ENCODE measurements at places on chromosomes 2 and 18. TPM values are rescaled to one million over a fixed set of nuclear protein-coding genes. Genes with fewer than 3 reads are reported as not detected.

Gene RESP18
- not detected for total RNA-seq

Gene COX5B
- 536 TPM for total RNA-seq

Gene ANKRD29
- total RNA-seq: not detected

Gene CDKL4
- total RNA-seq: not detected

Gene SERPINB12
- total RNA-seq: not detected

Gene CCDC85A
- 0.09 TPM for total RNA-seq

Gene MOB1A
- total RNA-seq: 99.2 TPM

Gene ITPRIPL1
- 9.0 TPM for total RNA-seq

Gene NOSTRIN
- 50.9 TPM for total RNA-seq

Gene INHBB
- total RNA-seq: not detected

Gene POTEC
- not detected for total RNA-seq
